ENCODE measurements at places on chromosomes 16 and 17.

GRCh38 chr16:7355758-7356157 lies 23.1 kb downstream of the RBFOX1 start:
- no peak for DNase-seq

GRCh38 chr17:83177611-83178532 lies 98.5 kb downstream of the METRNL start:
- no peak for DNase-seq

GRCh38 chr16:74975591-74975990 lies 9.3 kb downstream of the WDR59 start:
- DNase-seq = no peak

DNA sequence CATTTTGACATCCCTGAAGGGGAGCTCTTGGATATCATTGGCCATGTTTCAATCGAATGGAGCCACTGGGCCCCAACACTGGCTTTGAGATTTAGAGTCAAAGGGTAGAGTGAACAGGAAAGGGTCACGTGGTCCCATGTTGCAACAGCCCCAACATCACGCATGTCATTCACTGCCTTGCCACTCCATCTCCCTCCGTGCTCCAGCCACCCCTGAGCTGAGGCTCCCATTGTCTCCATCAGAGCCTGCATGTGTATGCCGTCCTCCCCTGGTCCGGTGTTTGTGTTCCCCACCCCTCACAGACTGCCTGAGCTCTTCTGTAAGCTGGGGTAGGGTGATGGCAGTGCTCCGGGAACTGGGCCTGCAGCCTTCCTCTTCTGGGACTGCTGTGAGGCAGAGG lies 12.1 kb downstream of the NFE2L1 start:
- DNase-seq = no peak

DNA sequence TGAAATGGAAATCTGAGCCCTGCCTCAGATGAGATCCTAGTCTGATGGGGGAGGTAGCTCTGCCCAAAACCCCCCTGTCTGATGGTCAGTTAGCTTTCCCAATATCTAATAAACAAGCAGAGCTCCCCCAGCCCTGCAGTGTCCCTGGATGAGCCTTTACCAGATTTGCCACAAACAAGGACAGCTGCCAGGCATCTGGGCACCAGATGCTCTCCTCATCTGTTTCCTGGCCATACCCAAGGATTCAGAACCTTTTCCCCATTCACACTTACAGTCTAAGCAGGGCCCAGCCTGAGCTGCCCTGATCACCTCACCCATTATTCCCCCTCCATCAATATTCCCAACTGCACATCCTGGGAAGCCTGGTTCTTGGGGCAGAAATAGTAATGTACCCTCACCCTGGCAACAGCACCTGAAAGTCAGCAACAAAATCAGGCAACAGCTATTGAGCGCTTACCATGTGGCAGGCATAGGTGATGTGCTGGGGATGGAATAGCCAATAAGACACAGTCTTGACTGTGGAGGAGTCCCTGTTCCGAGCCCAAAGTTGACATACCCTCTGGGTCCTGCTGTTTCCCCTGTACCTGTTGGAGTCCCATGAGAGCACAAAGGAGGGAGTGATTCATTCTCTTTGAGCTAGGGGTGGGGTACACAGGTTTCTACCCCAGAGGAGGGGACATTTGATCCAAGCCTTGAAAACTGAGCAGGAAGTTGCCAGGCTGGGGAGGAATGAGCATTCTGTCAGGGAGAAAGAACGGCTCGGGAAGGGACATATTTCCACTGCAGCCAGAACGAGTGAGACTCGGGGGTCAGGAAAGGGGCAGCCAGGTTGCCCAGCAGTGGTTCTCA lies 147.4 kb downstream of the TMEM132E start:
- no peak for DNase-seq

DNA sequence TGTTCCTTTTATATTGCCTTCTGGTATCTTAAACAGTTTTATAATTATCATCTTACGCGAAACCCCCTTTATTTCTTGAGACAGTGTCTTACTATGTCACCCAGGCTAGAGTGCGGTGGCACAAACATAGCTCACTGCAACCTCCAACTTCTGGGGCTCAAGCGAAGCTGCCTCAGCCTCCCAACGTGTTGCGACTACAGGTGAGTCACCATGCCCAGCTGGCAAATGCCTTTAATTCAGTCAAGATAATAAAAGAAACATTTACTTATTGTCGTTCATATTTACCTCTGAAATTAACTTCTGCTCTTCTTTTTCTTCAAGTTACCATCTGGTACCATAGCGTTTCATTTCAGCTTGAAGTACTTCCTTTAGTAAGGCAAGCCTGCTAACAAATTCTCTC lies 43.9 kb downstream of the FBXL20 start:
- DNase-seq = no peak

DNA sequence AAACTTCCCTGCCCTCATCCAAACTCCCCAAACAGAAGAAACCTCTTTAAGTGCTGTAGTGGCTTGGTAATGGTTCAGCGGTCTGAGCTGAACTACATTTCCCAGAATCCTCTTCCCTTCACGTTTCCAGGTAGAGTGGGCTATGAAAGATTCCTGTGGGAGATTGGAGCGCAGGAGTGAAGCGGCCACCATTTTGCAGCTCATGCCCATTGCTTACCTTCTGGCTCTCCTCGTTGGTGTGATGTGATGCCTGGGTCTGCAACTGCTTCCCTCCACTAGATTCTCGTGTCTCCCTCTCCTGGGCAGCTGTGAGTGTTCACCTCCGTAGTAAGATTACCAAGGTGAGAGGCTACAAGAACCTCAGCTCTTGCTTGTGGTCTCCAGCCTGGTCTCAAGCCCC lies 82.1 kb downstream of the GPR139 start:
- DNase-seq = no peak

DNA sequence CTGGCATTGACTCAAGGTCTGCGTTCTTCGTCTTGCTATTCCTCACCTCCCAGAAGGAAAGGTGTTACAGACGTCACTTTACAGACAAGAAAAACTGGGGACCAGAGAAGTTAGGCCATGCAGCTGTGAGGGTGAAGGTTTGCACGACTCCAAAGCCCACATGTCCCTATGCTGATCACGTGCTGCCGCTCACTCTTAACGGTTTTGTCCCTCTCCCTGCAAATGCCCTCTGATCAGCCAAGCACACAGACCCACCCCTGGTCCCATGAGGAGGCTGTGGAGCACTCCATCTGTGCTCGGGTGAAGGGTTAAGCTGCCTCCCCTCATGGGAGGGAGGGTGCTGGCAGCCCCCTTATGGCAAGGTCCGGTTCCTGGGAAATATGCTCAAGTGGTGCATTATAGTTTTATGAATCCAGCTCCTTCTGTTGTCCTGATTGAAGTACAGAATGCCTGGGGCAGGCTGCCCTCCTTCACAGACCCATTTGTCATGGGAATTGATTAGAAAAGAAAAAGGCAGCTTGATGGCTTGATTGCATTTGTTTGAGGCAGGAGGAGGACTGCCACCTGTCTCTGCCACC lies 18.8 kb downstream of the CCDC182 start:
- DNase-seq = no peak

DNA sequence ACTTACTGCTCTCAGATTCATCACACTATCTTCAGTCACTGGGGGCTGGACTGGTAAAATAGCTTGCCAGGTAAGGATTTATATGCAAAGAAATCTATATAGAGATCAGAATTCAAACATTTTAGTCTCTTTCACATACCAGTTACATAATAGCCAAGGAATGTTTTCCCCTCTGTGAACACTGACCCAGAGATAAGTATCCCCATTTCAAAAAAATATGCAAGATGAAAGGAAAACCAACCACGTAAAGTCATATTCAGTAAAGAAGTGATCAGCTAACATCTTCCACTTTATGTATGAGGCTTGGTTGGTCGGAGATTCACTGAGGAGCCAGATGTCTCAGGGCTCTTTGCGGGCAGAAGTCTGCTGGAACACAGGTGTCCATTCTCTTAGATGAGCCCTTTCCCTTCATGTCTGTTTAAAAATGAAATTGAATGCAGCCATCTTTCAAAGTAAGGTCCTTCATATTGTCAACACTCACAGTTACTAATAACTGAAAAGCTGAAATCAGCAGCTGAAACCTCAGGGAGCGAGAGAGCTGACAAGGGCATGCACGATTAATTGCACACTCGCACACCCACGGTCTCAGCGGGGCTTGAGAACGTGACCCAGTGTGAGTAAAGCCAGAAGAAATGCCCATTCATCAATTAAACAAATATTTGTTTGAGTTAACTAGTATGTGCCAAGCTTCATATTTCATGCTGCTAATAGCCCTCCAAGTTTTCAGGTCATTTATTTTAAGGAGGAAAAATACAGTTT lies 161.2 kb downstream of the MRTFB start:
- peak; percentile 5 for DNase-seq

GRCh38 chr17:53525590-53525989 lies 297.1 kb upstream of the KIF2B start:
- DNase-seq = no peak

DNA sequence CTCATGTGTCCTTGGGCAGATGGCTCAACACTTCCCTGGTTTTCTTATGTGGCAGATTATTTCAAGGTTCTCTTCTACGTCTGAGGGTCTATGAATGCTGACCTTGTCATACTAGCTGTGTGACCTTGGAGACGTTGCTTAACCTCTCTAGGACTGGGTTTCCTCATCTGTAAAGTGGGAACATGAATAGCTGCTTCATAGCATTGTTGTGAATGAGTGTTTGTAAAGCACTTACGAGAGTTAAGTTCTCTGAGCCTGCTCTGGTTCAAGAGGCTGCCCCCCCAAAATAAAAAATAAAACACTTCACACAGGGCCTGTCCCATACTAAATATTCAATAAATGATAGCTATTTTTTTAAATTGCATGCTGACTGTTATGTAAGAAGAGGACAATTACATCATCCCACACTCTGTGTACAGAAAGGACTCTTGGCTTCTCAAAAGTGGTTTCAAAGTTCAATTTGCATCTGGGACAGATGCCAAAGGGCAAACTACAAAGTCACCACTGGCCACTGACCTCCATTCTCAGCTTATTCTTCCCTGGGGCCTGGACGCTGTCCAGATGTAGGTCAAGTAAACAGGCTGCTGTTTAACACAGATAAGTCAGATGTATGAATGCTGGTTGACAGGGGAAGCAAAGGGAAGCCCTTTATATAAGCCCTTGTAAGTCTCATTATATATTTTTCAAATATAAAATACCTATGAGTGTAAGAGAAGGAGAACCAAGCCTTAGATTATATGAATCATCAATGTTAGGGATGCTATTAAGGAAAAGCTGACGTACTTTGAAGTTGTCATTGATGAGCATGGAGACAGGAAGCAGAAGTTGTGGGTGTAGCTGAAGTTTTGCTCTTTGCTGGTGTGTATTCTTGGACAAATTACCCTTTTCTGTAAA lies 15.4 kb upstream of the NDEL1 start:
- DNase-seq = no peak

- DNase-seq = no peak
These were observed 6.4 kb downstream of the C16orf86 start for GRCh38 chr16:67672739-67673662.

GRCh38 chr17:50022463-50023130 lies 27.6 kb upstream of the DLX3 start:
- DNase-seq = no peak

DNA sequence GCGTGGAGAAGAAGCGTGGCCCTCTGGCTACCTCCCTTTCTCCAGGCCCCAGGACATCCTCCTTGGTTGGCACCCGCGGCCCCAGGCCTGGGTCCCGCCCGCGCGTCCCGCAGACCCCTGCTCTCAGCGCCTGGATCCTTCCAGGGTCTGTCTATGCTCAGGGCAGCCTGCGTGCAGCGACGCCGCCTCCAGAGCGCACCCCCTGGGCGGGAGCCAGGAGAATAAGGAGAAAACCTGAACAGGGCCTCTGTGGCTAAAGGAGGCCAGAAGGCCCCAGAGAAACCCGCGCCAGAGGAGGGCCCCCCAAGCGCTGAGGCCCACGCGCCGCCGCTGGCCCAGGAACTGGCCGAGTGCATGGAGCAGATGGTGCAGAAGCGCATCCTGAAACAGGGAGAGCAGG lies 40.4 kb upstream of the DNAJA2 start:
- DNase-seq = no peak

DNA sequence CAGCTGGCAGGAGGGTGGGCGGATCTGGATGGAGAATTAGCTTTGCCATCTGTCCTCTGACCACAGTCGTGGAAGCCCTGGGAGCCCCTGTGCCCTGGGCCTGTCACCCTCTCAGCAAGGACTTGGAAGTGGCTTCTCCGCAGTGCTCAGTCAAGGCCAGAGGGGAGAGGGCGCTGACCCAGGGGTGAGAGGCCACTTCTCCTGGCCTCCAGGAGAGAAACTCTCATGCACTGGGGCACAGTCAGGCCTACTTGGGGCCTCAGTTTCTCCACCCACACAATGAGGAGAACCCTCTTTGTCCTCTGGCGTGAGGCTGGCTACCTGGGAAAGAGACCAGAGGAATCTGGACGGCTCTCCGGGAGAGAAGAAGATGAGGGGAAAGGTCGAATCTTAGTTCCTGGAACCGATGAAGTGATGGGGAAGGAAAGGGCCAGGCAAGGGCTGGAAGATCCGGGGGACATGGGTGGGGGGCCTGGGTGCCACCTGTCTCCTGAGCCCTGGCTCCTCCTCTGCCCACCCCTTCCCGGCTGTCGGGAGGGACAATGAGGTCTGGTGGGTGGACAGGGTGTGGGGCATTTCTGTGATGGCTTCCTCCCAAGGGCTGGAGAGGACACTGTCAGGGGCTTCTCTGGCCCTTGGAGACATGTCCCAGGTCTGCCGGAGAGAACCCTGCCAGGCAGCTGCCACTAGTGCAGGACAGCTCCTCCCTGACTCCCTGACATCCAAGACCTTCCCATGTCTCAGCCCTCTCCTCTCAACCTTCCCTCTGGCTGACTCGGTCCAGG lies 9.0 kb upstream of the ARHGAP27 start:
- no peak for DNase-seq

- DNase-seq = no peak
These were observed 4.8 kb upstream of the ERBB2 start for GRCh38 chr17:39695089-39695474.

- DNase-seq = no peak
These were observed 12.5 kb downstream of the GPRC5C start for GRCh38 chr17:74444406-74444805.

DNA sequence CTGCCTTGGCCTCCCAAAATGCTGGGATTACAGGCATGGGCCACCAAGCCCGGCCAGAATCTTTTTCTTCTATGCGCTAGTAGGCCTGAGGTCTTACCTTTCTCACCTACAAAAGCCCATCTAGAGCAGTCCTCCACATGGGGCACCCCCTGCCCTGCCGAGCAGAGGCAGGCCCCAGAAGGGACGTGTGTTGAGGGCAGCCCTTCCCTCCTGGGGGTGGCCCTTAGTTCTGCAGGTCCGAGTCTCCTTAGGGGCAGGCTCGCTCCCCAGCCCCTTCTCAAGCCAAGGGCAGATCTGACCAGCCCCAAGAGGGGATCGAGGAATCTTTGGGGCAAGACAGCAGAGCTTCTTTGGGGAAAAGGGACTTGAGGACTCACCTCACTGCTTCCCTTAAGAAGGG lies 17.9 kb upstream of the ALDH3A1 start:
- DNase-seq = no peak

DNA sequence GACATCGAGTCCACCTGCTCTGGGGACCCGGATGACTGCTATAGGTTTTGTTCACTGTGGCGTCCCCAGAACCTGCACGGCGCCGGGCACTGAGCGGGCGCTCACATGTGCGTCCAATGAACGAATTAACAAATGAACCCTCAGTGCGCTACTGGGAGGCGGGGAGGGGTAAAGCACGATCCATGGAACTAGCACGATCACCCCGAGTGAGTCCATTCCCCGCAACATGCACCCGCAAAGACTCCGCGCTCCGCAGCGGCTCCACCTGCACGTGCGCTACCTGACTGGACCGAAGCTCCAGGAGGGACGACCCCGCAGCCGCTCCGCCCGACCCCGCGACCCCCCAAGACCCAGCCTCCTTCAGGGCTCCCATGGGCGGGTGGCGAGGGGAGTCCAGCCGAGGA lies 491 bp downstream of the TRAP1 start:
- no peak for DNase-seq

- DNase-seq = no peak
These were observed 26.3 kb upstream of the CAPNS2 start for GRCh38 chr16:55540221-55540620.

- no peak for DNase-seq
These were observed 7.8 kb upstream of the EFTUD2 start for GRCh38 chr17:44906763-44907728.
